Fibroblast of the conjunctiva (primary cell): ENCODE measurements at places on chromosomes 1 and 21.

DNA sequence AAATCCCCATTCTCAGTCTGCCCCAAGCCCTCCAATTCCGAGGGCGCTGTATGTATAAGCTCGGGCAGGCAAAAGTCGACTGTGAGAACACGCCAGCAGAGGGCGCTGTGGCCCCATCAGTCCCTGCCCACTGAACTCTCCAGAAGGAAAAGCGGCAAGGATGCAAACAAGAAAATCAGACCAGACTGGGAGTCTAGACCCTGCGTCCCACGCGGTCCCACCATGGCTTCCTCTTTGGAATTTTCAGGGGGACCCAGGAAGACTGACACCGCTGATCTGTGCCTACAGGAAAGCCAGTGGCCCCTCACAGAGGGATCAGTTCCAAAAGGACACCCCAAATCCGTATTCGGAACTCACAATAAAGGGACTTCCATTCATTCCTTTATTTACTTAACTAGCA lies 19.5 kb downstream of the TEX35 start:
- DNase-seq = peak; percentile 64

DNA sequence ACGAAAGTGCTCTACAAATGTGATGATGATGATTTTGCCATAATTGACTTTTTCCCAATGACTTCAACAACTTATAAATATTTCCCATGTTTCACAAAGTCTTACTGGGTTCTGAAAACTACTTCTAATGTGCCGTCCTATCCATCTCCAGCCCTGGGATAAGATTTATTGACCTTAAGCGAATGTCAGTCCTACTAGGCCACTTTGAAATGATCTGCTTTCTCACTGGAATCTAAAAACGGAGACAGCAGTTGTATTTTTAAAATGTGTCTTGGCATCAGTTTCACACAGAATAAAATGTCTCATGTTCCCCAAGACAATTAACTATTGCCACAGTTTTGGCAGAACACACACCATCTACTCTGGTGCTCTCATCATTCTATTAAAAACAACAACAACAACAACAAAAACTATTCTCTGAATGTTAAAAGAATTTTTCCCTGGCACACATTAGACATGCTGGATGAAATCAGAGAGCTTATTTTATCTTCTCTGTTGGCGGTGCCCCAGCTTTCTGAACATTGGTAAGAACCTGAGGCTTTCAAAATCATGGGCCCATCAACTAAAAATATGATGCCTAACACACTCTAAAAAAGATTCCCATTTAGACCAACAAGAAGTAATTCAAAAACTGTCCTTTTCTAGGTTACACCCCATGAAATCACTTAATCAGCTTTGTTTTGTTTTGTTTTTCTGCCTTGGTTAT lies 23.1 kb upstream of the DNASE2B start:
- DNase-seq = no peak

GRCh38 chr1:94693029-94693428 lies 127.1 kb upstream of the SLC44A3 start:
- DNase-seq = no peak

DNA sequence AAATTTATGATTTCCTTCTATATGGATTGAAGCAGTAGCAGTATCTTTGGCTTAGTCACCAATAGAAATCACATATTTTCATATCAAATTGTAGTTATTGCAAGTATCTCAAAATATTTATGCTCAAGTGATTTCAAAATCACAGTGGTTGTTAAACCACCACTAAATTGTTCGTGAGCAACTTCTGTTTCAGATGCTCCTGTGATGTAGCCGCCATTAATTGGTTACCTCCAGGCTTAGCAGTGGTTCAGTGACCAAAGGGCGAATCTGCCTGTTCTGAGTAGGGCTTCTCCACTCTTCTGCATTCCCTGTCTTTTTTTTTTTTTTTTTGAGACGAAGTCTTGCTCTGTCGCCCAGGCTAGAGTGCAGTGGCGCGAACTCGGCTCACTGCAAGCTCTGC lies 1.9 kb upstream of the CNKSR1 start:
- no peak for DNase-seq

DNA sequence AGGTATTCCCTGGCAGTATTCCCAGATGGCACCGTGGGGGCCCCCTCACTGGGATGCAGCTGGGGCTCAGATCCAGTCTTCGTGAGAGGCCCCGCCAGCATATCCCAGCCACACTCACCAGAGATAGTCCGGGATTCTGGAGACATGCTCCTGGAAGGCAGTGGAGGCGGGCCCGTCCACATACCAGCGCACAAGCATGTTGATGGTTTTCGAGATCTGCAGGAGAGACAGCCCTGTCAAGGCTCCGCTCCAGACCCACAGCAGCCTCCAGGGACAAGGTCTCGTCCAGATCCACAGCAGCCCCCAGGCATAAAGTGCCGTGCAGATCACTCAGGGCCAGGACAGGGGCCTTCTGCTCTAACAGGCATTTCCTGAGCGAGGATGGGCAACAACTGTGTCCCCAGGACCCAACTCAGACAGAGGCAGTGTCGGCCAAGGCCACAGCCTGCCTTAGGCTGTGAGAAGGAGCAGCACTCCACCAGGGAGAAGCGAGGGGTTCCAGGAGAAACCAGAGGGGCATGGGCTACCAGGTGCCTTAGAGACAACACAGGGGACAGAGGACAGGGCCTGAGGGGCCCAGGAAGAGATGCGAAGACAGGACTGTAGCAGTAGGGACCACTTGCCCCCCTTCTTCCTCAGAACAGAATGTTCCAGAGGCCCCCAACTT lies 14.8 kb downstream of the LSS start:
- DNase-seq = no peak

DNA sequence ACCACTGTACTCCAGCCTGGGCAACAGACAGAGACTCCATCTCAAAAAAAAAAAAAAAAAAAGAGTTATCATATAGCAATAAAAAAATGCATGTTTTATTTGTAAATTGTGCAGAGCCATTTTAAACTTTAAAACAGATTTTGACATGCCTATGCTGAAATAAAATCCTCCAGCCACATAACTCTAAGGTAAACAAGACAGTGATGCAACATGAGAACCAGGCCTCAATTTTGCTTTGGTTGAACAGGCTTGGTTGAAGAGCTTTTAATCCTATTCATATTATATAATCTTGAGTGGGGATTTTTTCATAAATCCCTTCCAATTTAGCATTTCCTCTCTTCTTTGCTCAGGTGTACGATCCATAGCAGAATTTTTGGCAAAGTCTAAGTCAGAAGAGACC lies 26.1 kb downstream of the ARMH1 start:
- DNase-seq = no peak
